ENCODE measurements at places on chromosomes 3 and 15.

GRCh38 chr3:56125358-56126005 lies 342.8 kb downstream of the ERC2 start:
- no peak for DNase-seq

- DNase-seq: no peak
Observed at GRCh38 chr3:161915418-161915750, 418.8 kb downstream of the OTOL1 start.

DNA sequence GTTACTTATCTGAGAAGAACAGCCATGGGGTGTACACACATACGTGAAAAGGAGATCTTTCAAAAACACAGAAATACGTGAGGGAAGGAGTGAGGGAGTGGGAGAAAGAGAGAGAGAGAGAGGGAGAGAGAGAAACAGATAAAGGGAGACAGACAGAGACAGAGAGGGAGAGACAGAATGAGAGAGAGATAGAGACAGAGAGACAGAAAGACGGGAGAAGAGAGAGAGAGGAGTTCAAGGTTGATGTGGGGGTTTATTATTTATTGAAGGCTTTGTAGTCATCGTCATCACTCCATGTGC lies 64.0 kb downstream of the CHST2 start:
- no peak for DNase-seq

- DNase-seq: no peak
Observed at GRCh38 chr15:30038667-30039523, 43.9 kb upstream of the GOLGA8J start.

- no peak for DNase-seq
Observed at GRCh38 chr15:100959066-100960050, 40.2 kb downstream of the LRRK1 start.

GRCh38 chr3:183954875-183955274 lies 62.8 kb downstream of the ABCC5 start:
- DNase-seq: no peak

GRCh38 chr3:150238995-150239619 lies 169.0 kb upstream of the TSC22D2 start:
- no peak for DNase-seq

GRCh38 chr3:117887901-117888300 lies 1146.7 kb downstream of the IGSF11 start:
- no peak for DNase-seq

DNA sequence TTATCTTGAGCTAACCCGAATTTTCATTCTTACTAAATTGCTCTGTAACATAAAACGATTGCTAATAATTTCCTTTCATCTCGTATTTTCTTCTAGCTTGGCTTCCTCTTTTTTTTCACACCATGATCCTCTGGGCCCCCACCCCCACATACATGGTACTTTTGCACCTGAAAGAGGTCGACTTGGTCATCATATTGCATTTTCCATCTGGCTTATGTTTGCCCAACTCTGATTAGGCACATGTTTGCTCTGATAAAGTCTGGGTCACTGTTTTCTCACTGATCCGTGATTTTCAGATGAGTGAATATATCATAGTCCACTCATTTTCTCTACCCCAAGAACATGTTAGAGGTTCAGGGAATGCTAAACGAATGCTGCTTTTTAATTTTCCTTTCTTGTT lies 49.5 kb downstream of the ARRDC4 start:
- no peak for DNase-seq

DNA sequence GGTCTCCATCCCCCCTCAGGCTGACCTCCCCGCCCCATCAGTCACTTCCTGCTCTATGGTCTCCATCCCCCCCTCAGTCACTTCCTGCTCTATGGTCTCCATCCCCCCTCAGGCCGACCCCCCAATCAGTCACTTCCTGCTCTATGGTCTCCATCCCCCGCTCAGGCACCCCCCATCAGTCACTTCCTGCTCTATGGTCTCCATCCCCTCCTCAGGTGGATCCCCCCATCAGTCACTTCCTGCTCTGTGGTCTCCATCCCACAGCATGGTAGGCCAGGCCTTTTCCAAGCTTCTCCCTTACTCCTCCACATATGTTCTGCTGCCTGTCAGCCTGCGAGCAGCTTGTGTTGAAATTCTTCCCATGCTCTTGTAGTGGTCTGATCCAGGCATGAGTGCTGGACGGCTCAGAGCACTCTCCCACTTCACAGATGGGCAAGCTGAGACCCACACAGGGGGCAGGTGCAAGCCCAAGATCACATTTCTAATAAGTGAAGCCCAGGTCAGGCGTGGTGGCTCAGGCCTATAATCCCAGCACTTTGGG lies 36.8 kb downstream of the BDH1 start:
- no peak for DNase-seq

DNA sequence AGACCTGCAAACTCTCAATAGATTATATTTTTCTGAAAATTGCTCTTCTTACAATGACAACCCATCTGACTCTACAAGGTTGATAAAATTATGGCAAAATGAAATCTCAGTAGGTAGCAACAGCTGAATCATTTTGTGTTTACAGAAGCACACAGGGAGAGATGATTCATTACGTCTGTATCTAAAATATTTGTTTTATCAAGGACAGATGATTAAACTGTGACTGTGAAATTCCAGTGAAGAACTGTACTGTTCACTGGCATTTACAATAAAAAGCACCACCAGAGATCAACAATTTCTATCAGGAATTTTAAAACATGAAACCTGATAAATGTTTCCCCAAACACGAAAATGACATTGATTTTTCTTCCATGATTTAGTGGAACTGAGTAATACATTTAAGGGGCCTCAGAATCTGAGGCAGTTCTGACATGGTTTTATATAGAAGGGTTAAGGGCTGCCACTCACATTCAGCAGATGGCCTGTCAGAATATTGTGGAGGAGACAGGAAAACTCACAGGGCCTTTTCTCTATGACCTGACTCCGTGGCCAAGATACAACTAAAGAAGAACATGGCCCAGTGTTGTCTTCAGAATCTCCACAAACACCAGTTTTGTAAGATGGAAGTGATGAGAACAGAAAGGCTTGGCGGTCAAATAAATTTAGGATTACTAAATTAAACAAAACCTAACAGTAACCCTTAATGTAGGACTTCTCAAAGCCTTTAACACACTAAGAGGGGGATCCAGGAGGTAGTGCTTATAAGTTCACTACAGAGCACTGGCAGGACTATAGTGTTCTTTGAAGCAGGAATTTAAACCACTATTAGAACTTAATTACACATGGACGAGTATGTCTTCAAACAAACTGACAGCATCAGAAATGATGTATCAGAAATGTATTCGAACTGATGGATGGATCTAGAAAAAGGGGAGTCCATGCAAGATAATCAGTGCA lies 25.9 kb downstream of the RAD18 start:
- DNase-seq: no peak

GRCh38 chr3:72617424-72618024 lies 230.7 kb downstream of the SHQ1 start:
- DNase-seq: no peak

DNA sequence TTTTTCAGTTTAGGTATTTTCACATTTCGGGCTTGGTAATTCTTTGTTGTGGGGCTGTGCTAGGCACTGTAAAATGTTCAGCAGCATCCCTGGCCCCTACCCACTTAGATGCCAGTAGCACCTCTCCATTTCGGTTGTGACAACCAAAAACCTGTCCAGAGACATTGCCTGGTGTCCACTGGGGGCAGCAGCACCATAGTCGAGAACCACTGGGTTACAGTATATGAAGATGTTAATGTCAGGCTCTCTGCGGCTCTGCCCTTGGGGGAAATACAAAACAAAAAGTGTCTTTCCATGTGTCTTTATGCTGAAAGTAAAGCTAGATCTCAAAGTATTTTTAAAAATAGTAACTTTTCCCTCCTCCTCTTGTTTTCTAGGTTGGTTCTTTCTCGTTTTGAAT lies 177.2 kb downstream of the ITPR1 start:
- no peak for DNase-seq

DNA sequence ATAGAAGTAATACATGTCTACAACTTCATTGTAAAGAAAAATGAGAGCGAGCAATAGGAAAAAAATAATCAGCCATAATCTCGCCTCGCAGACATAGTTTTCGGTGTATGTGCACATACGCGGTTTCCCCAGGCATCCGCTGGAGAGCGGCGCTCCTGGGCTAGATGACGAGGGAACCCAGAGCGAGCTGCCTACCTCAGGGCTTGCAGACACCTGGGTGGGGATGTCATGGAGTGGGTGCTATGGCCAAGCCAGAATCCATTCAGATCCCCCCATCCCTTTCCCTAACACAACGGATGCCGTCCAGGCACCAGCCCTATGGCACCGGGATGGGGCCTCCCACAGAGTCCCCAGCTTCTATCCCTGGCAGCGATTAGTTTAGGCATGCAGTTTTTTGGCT lies 4.5 kb upstream of the CFAP100 start:
- DNase-seq: no peak

DNA sequence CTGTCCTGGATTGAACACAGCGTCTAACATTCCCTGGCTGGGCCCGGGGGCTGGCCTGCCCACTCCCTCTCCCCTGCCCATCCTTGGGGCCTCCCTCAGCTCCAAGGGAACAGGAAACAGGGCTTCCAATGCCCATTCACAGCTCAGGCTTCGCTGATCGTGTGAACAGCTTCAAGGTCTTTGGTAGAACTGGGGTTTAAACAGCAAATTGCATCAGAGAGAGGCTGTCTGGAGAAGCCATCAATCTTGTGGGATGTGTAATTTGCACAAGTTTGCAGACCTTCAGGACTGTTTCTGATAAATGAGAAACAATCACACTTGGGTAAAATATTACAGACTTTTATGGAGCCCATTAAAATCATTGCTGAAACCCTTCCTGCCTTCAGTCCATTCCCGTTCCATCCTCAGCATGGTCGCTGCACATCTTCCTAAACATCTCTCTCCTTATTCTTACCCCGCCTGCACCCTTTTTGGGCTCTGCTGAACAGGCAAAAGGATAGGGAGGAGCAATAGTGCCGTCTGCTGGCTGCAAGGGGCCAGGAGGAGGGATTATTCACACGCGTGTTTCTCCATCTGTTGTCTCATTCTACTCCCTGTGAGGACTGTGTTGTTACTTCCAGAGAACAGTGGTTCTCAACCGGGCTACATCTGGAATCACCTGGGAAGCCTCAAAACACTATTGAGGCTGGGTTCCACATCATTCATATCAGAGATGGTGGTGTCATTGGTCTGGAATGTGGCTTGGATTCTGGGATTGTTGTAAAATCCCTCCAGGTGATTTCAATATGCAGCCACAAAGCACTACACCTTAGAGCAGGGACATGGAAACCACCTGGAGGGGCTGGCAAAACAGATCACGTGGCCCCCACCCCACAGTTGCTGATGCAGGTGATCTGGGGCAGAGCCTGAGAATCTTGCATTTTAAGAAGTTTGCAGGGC lies 116.3 kb downstream of the CLSTN2 start:
- no peak for DNase-seq

- no peak for DNase-seq
Observed at GRCh38 chr15:85646538-85647091, 148.1 kb downstream of the KLHL25 start.

DNA sequence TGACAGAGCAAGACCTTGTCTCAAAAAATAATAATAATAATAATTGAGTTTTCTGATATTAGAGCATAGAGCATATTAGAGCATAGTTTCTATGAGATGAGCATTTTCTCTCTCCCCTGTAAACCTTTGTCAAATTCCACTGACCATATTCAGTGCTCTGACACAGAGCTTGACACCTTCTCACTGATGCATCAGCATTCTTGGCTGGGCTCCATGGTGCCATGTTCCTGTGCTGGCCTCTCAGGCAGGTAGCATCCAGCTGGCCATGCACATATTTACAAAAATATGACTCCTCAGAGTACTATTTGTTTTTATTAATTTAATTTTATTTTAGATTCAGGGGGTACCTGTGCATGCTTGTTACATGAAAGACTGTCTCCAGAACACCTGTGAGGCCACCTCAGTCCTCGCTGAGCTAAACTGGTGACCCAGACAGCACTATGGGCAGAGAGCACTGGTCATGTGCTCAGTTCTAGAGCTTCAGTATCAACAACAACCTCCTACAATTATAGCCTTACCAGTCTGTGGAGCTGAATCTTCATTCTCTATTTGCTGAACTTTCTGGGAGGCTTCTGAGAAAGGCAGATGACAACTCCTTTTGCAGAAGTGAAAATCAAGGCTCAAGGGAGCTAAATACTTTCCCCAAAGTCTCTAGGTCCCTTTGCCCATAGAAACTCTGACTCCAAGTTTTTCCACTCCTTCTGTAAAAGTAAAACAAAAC lies 21.6 kb upstream of the SLC28A2 start:
- DNase-seq: no peak

- DNase-seq: no peak
Observed at GRCh38 chr3:148889828-148890227, 24.7 kb downstream of the CPA3 start.

DNA sequence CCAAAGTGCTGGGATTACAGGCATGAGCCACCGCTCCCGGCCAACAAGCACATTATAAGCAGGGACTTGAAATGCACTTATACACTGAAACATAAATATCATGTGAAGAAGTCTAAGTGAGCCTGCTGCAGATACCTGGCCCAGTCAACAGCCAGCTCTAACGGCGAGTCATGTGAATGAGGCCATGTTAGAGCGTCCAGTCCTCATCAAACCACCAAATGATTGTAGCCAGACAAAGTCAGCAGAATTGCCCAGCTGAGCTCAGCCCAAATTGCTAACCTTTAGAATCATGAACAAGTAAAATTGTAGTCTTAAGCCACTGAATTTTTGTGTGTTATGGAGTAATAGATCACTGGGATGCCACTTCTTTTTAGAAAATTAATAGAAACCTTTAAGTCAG lies 37.8 kb upstream of the UACA start:
- DNase-seq: no peak

Measured in NCI-H187 (cell line).